Endothelial cell (in vitro differentiated cells): ENCODE measurements at places on chromosomes 3 and 15.

DNA sequence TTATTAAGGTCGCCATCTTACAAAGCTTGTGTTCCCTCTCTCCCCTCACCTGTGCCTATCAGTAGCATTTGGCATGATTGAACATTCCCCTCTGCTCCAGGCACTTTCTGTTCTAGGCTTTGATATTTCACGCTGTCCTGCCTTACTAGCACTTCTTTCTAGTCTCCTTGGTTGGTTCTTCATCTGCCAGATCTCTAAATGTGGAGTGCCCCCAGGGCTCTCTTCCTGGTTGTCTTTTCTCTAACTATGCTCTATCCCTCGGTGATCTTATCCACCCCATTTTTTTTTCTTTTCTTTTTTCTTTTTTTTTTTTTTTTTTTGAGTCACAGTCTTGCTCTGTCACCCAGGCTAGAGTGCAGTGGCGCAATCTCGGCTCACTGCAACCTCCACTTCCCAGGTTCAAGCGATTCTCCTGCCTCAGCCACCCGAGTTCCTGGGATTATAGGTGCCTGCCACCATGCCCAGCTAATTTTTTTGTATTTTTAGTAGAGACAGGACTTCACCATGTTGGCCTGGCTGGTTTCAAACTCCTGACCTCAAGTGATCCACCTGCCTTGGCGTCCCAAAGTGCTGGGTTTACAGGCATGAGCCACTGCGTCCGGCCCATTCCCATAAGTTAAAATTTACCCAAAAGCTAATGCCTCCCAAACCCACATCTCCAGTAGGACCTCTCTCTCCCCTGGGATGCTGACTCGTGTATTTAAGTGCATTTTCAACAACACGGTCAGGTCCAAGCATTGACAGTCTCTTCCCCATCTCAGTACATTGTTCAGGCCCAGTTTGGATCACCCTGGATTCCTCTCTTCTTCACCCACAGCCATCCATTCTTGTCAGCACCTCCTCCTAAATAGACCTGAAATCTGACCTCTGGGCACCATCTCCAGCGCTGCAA lies 5.2 kb downstream of the NUSAP1 start:
- DNase-seq, result no peak

DNA sequence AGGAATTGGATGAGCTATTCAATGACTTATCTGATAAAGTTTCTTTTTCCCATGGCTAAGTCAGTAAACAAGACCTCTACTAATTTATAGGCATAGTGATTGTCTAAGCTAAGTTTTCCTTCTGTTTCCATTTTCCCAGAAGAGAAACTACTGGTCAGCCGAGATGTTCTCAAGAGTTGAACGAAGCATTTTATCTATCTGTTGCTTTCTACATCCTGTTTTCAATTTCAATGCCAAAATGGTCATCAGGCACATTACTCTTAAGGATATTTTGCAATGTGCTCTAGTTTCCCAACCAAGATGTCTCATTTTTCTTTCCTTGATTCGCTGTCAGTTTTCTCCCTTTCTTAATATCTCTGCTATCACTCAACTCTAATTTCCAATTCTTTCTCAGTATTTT lies 228.7 kb downstream of the MBNL1 start:
- no peak for DNase-seq

DNA sequence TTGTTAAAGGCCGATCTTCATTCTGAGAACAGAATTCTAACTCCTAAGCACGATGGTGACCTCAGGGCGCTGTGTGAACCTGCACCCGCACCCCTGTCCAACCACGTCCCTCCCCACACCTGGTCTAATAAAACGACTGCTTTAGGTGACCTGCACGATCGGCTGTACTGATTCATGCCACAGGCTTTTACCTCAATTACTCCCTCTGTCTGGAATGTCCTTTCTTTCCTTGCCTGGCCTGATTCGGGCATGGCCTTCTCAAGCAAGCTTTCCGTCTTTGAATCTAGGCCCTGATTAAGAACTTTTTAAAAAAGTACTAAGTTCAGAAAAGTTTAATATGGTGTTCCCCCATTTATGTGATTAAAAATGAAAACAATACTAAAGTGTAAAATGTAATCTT lies 842 bp upstream of the U2SURP start:
- no peak for DNase-seq

DNA sequence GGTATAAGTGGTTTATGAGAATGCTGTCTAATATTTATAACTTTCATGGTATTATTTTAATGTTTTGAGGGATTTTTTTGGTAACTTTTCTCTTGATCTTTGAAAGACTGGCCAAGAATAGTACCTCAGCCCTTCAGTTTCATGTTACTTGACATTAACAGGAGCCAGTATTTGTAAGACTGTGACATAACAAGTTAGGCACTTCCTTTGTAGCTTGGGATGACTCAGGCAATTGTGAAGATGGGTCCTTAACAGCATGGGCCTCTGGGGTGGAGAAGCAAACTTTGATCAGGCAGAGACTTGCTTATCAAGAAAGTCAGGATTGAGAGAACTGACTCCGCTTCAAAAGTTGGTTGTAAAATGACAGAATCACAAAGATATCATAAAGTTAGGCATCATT lies 9.5 kb downstream of the LRRC49 start:
- DNase-seq, result no peak

DNA sequence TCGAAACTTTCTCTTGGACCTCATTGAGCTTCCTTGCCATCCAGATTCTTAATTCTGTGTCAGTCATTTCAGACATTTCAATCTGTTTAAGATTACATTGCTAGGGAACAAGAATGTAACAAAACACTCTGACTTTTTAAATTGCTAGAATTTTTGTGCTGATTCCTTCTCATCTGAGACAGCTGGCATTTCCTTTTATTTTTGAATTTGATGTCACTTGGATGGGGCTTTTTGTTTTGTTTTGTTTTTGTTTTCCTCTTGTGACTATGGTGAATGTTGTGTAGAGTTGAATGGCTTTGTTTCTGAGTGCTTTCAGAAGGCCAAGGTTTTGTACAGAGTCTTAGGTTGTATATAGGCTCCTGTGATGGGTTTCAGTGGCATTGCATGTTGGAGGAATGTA lies 1129.3 kb downstream of the NAALADL2 start:
- no peak for DNase-seq

- no peak for DNase-seq
Observed at GRCh38 chr3:73204841-73205240, 143.4 kb downstream of the EBLN2 start.

- DNase-seq, result no peak
Observed at GRCh38 chr3:153315781-153316180, 153.8 kb downstream of the RAP2B start.

GRCh38 chr3:178526291-178526690 lies 9.9 kb upstream of the KCNMB2 start:
- DNase-seq, result no peak

DNA sequence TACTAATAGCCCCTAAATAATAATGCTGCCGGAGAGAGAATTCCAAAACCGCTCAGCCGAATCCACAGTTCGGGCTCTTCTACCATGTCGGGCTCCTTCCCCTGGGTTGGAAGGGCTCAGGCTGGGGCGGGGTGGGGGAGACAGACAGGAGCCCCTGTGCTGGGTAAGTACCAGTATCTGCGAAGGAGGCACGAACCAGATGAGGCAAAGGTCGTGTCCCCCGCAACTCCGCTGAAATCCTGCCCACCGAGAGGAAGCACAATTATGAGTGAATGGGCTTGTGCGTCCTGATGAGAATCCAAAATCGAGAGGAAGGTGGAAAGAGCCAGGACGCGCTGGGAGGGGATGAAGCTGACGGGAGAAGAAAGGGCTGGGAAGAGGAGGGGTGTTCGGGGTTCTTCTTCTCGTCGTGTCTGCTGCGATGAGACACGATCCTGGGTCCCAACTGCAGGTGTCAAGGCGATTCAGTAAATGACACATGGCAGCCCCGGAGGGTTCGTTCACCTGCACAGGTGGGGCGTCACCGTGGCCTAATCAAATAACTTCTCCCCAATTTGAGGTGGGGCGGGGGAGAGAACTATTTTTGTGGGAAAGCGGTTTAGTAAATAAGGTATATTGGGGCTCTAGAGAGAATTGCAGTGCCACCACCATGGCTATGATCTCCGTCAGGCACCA lies 707 bp upstream of the FAM81A start:
- DNase-seq, result no peak

- no peak for DNase-seq
Observed at GRCh38 chr3:39168156-39168780, 14.9 kb upstream of the CSRNP1 start.

DNA sequence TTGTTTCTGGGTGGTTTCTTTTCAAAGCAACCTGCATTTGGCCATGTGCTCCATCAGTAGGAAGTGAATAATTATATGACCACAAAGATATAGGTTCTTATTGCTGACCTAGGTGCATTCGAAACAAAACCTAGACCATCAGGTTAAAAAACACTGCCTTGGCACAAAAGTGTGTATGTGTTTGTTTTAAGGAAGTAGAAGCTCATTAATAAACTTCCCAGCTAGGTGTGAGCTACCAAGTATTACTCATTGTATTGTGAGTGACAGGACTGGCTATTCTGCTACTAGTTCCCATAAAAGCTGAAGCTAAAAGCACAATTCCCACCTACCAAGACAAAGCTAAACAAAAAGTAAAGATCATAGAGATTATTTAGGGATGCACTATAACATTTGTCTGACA lies 168.2 kb downstream of the TP63 start:
- DNase-seq, result no peak

DNA sequence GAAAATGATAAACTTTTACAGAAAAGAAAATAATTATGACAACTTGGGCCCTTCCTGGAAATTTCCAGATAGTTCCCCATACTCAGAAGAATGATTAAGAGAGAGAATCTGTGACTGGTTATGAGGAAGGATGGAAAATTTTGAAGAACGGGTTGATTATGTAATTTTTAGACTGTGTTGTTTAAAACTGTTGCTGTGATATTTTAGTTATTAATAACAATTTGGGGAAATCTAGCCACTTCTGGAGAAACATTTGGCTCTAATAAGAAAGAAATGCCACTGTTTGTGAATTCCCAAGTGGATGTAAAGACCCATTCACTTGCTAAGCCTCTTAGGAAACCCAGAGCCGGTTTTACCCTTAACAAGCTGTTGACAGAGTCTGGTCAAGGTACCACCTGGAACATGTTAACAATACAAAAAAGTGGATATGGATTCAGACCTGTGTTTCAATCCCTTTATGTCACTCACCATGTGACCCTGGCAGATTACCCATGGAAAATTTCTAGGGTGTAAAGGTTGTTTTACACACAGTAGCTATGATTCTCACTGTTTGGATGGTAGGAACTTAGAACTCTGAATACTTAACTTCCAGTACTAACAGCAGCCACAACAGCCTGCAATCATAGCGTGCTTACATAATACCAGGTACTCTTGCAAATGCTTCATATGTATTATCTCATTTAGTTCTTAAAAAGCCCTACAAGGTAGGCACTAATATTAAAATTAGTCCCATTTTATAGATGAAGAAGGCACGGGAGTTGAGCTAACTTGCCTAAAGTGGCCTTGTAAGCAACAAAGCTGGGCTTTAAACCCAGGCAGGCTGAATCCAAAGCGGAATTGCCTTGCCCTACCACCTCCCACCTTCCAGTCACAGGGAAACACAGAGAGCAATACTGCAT lies 32.0 kb downstream of the ZBTB38 start:
- no peak for DNase-seq

DNA sequence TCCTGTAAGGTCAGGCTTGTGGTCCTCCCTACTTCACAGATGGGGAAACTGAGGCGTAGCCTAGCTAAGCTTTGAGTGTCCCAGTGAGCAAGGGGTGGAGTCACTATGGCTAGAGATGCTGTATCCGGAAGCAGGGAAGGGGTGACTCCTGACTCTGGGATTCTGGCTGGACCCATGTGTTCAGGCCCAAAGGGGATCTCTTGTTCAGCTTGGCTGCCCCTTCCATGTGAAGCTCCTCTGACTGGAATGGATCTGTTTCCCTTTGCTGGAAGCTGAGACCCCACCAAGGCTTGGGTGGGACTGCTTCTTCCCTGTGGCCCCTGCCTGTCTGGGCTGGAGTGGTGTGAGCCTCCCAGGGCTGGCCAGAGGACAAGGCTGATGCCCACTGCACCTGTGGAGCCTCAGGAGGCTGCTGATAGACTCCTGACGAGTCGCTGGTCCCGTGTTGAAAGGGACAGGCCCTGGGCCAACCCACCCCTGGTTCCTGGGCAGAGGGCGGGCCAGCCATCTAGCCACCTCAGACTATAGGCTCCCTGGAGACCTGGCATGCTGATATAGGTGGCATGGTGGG lies 1.0 kb downstream of the MAPKAPK3 start:
- no peak for DNase-seq

- DNase-seq, result peak; percentile 53
Observed at GRCh38 chr3:123584284-123584987, 417 bp downstream of the HACD2 start.

DNA sequence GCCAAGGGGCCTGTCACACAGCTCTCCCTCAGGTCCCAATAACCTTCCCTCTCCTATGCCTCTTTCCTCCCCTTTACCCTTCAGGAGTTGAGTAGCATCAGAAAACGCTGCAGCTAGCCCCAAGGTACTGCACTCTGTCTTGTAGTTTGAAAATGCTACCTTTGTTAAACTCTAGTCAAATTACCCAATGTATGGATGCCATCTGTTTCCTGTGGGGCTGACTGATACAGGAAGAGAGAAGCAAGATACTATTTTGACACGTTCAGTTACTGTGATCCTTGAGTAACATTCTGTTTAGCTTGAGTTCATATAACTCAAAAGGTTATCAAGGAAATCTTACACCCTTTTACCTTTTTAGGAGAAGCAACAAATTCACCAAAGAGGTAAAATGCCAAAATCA lies 493.1 kb downstream of the FHIT start:
- DNase-seq, result no peak

DNA sequence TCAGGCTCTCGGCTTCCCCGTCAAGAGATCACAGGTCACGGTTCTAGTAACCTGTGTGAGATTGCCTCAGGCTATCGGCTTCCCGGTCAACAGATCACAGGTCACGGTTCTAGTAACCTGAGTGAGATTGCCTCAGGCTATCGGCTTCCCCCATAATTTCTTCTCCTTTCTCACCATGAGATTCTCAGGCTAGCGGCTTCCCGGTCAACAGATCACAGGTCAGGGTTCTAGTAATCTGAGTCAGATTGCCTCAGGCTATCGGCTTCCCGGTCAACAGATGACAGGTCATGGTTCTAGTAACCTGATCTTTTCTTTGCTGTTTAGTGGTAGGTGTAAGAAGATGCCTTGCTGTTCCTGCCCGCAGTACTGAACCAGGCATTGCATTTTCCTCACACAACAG lies 418.2 kb upstream of the ZNF717 start:
- no peak for DNase-seq

DNA sequence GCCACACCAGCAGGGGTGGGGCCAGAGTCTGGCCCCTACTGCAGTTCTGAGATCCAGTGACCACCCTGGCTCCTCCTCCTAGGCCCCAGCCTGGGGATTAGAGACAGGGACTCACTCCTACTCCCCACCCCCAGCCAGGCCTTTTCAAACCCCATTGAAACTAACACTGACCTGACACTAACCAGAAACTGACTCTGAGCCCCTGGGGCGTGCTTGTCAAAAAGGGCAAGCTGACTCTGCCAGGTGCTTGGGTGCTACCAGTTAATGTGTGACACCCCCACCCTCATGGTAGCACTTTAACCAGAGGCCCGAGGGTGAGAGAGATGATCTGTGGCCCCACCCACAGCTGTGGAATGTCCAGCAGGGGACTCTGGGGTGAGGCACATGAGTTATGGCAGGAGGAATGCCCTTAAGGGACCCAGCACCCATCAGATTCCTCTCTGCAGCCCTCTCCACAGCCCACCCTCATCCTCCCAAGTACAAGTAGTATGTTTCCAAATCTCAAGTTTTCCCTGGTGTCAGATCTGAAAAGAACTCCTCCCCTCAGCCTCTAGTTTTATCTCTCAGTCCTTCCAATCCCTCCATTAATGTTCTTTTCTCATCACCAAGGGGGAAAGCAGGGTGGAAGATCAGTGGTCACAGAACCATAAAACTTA lies 1.4 kb downstream of the PTH1R start:
- DNase-seq, result no peak

GRCh38 chr3:14375192-14375591 lies 27.2 kb upstream of the SLC6A6 start:
- no peak for DNase-seq
